RWPE2 (cell line): ENCODE measurements at places on chromosomes 7 and 10.
A peak's percentile ranks its signal among the peaks of the same experiment; 100 is the strongest.

GRCh38 chr7:98300595-98301372 lies 19.3 kb downstream of the BRI3 start:
- DNase-seq: no peak
- H3K4me1 ChIP-seq: no peaks in the 10 kb centered on the region
- H3K27me3 ChIP-seq: no peaks in the 10 kb centered on the region
- no peak overlapping the region for H3K4me3 ChIP-seq

- H3K4me1 ChIP-seq: no peaks in the 10 kb centered on the region
- no peak overlapping the region for H3K27ac ChIP-seq
Observed at GRCh38 chr10:13068484-13068883, 31.5 kb upstream of the OPTN start.

- no peak overlapping the region for H3K4me3 ChIP-seq
- no peaks in the 10 kb centered on the region for H3K27me3 ChIP-seq
- H3K27ac ChIP-seq: no peak overlapping the region
- no peaks in the 10 kb centered on the region for H3K36me3 ChIP-seq
- no peak for DNase-seq
Observed at GRCh38 chr10:34121781-34122622, 693.1 kb downstream of the PARD3 start.

DNA sequence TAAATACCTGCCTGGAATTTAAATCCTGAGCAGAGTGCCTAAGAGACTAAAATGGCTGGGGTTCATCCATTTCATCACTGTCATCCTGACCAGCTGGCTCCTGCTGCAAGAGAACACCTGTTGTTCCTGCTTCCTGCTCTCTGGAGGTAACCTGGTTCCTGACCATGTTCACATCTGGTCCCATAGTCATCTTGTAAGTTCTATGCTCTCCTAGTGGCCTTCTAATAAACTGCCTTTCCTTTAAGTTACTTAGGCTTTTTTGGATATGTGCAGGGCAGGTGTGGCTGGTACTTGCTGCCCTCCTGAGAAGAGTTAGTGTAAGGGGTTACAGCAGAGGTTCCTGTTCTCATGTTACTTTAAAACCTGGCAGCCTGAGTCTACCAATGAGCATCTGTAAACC lies 80.0 kb downstream of the NRCAM start:
- no peaks in the 10 kb centered on the region for H3K4me1 ChIP-seq
- H3K4me3 ChIP-seq: no peak overlapping the region
- H3K27ac ChIP-seq: no peak overlapping the region
- H3K27me3 ChIP-seq: no peaks in the 10 kb centered on the region

GRCh38 chr10:65765006-65765541 lies 1160.8 kb upstream of the LRRTM3 start:
- H3K4me3 ChIP-seq: no peak overlapping the region
- no peaks in the 10 kb centered on the region for H3K27me3 ChIP-seq
- H3K36me3 ChIP-seq: no peaks in the 10 kb centered on the region
- no peaks in the 10 kb centered on the region for H3K4me1 ChIP-seq
- DNase-seq: no peak
- no peak overlapping the region for H3K27ac ChIP-seq

GRCh38 chr10:130747946-130748345 lies 563.6 kb downstream of the TCERG1L start:
- no peak overlapping the region for H3K4me3 ChIP-seq
- H3K36me3 ChIP-seq: no peaks in the 10 kb centered on the region
- H3K27ac ChIP-seq: no peak overlapping the region
- no peaks in the 10 kb centered on the region for H3K4me1 ChIP-seq
- DNase-seq: no peak

DNA sequence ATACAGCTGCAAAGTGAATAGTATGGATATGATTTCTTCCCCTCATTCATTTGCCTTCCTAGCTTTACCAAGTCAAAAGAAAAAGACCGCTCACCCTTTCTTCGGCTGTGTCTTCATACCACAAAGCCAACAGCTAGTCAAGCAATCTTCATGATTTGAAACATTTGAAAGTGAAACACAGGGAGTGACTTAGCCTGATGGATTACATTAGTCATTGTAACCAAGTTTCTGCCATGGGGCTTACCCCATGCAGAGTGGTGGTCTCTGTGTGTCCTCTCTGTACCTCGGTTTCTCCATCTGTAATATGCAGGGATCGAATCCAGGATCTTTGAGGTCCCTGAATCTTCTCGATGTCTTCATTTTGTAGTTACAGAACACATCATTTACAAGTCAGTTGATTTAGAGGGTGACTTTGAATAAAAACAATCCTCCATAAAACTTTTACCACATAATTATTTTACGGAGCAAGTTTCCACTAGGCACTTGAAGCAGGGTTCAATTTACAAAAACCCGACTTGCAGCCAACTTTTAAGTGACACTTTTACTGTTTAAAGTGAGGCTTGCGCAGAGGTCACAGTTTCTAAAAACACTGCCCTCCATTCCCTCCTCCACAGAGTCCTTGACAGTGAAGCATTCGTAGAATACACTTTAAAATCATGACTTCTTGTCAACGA lies 2.2 kb upstream of the LGI1 start:
- H3K4me1 ChIP-seq: peaks cover 20% of the 10 kb centered on the region
- H3K27ac ChIP-seq: no peak overlapping the region
- H3K36me3 ChIP-seq: no peaks in the 10 kb centered on the region
- no peak for DNase-seq
- no peaks in the 10 kb centered on the region for H3K27me3 ChIP-seq

GRCh38 chr10:64101606-64102263 lies 580.5 kb downstream of the REEP3 start:
- no peaks in the 10 kb centered on the region for H3K36me3 ChIP-seq
- no peak for DNase-seq
- H3K4me1 ChIP-seq: no peaks in the 10 kb centered on the region
- H3K27me3 ChIP-seq: no peaks in the 10 kb centered on the region
- H3K27ac ChIP-seq: no peak overlapping the region

- peak overlapping the region; percentile 81 for H3K27ac ChIP-seq
- DNase-seq: no peak
- no peaks in the 10 kb centered on the region for H3K36me3 ChIP-seq
Observed at GRCh38 chr10:62045765-62046521, 144.4 kb downstream of the ARID5B start.

DNA sequence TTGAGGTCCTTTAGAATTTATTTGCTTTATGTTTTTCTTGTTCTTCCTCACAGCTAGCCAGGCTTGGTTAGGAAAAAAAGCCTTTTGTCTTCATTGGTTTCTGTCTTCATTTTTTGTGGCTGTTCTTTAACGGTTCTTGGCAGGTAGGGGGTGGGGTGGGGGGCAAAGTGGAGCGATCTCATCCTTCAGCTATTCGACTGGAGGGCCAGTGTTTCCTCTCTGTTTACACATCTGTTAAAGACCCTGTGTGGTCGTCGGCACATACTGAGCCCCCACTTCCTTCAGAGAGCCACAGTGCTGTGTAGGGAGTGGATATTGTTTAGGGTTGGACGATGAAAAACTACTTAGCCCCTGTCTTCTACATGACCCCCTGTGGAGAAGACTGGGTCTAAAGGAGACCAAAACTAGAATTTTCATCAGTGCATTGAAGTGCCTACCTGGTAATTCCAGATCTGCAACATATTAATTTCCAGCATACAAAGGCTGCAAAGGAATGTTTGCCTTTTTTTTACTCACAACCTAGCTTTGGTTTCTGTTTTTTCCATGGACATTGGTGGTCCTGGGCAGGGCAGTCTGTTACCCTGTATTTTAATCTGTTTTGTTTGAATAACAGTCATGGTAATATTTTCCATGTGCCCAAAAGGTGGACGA lies 29.0 kb downstream of the PRPF18 start:
- peaks cover 12% of the 10 kb centered on the region for H3K4me1 ChIP-seq
- H3K27me3 ChIP-seq: no peaks in the 10 kb centered on the region
- H3K4me3 ChIP-seq: no peak overlapping the region
- peaks cover 41% of the 10 kb centered on the region for H3K36me3 ChIP-seq
- H3K27ac ChIP-seq: peak overlapping the region; percentile 36
- no peak for DNase-seq
